Tibial artery (tissue), 4 donors: ENCODE measurements at places on chromosomes 2 and 18.

GRCh38 chr18:7821784-7822183 lies 254.7 kb downstream of the PTPRM start:
- DNase-seq = no peak

DNA sequence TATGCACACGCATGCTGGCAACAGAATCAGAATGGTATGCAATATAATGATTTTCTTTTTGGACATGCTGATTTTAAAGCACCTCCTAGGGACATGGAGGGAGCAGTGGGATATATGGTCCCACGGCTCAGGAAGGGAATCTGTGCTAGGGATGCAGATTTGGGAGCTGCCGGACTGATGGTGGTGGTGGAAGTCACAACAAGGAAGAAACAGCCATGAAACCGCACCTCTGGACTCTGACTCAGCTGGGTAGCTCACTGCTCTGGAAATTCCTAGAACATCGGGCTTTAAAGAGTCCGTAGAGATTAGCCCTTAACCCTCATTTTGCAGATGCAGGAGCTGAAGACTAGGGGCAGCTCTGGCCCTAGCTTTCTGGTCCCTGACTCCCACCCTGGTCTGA lies 364.3 kb upstream of the KLHL29 start:
- no peak for DNase-seq

DNA sequence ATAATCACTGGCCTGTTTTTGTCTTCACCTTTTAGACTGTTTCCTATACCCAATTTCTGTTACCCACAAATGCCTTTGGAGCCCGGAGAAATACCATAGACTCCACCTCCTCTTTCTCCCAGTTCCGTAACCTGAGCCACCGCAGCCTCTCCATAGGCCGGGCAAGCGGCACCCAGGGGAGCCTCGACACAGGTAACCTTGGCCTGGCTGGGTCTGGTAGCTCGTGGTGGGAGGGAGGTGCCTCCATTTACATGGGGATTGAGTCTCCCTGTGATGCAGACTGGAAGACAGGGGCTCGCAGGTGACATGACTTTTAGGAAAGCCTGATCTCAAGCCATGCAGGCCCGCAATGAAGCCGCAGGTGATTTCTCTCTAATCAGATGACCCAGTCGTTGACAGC lies 100.6 kb downstream of the CABLES1 start:
- DNase-seq = no peak

DNA sequence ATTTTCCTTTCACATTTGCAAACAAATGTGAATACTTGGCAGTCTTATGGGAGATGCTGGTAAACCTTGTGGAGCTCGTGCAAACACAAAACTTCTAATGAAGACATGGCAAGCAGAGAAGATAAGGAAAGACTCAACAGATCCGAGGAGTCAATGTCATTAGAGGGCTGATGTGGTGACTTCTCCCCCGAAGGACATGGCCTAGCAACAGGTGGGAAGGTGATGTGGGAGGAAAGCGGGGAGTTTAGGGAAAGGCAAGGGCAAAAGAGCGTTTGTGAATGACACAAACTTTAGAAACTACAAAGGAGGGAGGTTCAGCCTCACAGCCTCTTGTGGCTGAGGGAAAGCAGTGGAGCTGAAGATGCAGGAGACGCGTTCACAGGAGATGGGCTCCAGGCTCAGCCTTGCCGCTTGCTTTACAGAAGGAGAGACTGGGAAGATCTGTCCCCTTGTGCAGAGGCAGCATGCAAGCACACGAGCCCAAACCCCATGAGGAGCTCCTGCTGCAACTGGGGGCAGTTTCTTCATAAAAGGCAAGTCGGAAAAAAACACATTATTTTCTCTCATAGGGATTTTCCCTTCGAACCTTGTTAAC lies 86.6 kb downstream of the SOWAHC start:
- no peak for DNase-seq

DNA sequence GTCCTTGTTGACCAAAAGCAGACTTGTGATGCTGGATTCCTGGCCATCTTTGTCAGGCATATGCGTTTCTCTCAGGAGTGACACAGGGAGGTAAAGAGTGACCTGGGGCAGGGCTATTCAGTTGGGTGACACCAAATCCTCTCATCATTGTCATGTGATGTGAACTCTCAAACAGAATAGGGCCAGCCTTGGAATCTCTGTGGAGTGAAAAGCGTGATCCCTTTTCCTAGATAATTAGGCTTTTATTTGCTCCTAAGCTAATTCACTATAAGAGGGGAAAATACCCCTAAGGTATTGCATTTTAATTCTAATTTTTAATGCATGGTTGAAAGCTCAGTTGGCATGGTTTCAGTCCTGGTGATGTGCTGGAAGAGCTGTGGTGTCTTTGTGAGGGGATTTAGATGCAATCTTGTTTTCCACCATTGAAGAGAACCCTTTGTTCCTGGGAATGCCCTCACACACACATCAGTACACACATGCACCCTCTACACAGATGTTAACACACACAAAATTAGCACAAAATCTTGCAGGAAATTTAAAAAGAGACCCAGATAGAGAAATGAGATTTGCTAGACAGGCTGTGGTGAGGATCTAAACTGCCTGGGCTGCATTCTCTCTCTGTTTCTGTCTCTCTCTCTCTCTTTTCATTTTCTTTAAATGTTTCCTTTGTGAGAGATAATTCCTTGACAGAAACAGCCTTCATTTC lies 349.9 kb downstream of the TSN start:
- DNase-seq = no peak

DNA sequence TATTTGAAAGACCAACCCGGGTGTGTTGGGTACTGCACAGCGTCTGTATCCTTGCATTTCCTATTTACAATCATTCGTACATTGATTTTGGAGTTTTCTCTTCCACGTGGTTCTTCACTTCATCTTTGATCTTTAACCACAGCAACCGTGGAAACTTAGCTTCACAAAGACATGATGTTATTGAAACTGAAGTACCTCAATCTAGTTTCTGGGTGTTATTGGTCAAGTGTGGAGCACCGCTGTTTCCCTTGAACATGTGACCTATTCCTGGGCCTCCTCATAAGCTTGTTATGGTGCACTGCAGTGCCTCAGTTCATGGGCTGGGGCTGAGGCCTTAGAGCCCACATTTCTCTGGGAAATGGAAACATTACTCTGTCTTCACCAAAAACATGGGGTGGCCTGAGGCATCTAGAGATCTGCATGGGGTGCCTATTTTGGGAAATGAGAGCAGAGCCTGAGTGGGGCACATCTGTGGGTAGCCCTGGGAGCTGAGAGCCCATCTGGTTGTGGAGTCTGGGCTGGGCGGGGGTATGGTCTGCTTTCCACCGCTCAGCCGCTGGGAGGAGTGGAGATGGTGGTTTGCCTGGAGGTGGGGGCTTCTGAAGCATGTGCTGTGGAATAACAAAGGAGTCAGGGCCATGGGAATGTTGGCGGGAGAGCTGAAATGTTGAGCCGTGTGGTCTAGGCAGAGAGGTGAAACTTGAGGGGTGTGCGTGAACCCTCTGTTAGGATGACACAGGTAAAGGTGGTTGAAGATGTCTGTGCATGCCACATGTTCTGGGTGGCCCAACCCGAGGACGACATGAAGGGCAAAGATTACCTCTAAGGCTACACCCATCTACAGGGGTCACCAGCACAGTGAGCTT lies 37.4 kb downstream of the ZNF236 start:
- DNase-seq = no peak
